ENCODE measurements at places on chromosomes 7 and 10.

- DNase-seq, result no peak
These were observed 68.8 kb upstream of the IFRD1 start for GRCh38 chr7:112381311-112382091.

GRCh38 chr7:23893942-23894891, 184.2 kb downstream of the STK31 start:
- DNase-seq, result no peak

DNA sequence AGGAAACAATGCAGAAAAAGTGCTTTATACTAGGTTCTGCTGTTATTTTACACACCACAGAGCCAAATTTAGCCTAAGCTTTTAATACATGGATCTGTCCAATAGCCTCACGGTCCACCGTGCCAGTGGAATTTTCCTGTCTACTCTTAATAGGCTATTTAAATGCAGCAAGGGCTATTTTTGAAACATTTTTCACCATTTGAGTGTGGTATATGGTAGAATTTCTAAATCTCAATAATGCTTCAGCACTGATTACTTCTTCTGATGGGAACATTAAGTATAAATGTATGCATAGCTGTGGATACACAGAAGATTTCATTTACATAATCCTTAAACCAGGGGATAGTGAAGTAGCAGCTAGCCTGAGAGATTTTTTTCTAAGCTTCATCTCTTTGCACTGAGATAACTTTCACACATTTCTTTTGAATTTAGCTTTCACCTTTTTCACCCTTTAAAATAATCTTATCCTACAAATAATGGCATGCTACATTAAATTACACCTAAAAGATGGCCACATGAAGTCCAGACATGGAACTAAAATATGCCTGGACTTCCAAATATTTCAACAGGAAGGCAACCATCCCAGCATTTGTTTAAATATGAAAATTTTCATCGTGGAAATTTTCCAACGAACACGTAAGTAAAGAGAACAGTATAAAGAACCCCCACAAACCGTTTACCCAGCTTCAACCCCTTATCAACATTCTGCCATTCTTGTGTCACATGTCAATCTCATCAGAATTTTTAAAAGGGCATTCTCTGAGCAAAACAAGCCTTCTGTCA, 45.4 kb downstream of the AMPH start:
- DNase-seq, result no peak

DNA sequence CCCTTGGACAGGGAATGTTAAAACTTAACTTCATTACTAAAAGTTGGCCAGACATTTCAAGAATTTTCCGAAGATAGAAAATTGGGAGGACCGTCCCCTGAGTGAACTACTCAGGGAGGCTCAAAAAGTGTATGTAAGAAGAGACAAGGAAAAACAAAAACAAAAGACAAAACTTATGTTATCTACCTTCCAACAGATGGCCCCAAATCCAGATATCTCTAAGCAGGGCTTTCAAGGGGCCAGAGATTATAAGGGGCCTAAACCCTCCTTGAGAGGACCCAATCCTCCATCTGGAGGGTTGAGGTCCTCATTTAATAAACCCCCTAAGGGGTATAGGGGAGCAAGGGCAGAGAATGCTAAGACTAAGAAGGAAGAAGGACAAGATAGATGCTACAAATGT, 203.6 kb downstream of the SH2D4B start:
- DNase-seq, result no peak

DNA sequence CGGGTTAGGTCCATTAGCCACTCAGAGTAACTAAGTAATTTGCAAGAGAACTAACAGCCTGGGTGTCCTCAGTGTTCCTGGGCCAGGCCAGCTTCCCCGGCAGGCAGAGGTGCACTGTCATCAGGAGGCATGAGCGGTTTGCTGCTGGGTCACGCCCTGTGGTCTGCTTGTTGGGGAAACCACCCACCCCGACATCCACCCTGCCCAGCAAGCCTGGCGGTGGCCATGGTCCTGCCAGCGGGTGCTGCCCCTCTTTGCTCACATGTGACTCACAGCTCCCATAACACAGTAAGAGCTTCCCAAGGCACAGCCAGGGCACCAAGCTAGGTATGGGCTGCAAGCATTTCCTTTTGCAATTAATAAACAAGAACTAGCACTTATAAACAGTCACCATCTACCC, 75.9 kb downstream of the RGS10 start:
- DNase-seq, result no peak

GRCh38 chr10:6171881-6172695, 30.6 kb upstream of the PFKFB3 start:
- DNase-seq, result no peak

GRCh38 chr10:51875610-51876009, 176.2 kb upstream of the CSTF2T start:
- DNase-seq, result no peak

- no peak for DNase-seq
These were observed 120.3 kb upstream of the GLCCI1 start for GRCh38 chr7:7848246-7848645.

DNA sequence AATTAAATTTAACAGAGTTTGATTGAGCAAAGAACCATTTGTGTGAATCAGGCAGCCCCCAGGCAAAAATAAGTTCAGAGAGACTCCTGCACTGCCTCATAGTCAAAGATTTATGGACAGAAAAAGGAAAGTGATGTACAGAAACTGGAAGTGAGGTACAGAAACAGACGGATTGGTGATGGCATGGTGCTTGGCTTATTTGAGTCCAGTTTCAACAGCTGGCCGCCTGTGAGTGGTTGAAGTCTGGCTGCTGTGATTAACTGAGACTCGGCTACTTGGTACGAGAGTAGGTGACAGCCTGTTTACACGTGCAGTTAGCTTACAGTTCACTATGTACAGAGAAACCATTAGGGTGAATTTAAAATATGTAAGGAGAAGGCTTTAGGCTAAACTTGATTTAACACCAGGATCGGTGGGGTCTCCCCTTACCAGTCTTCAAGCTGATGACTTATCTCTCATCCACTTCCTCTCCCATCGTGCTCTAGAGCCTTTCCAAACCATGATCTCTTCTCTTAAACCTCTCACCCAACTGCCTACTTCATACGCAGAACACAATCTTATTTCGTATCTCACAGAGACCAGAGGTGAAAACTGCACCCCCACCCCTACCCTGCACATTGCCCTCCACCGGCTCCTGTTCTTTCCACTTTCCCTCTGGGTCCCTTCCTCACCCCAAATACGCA, 5.0 kb upstream of the MSMB start:
- DNase-seq, result no peak

- no peak for DNase-seq
These were observed 68.9 kb downstream of the CD36 start for GRCh38 chr7:80707318-80707717.

DNA sequence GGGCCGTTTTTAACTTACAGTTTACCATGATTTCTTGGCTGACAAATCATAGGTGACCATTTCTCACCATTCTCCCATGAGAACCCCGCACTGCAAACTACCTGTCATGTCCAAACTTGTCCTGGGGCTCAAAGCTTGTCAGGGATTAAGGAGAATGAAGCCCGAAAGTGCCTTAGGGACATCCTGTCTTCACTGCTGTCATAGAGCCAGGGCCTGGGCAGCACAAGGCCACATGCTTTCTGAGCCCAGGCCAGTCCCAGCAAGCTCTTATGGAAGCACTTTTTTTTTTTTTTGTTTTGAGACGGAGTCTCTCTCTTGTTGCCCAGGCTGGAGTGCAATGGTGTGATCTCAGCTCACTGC, 33.9 kb downstream of the CCM2 start:
- no peak for DNase-seq

GRCh38 chr10:91298224-91298871, 77.9 kb downstream of the PCGF5 start:
- peak; percentile 75 for DNase-seq

- peak; percentile 82 for DNase-seq
These were observed 682 bp upstream of the RGS10 start for GRCh38 chr10:119542988-119543813.

DNA sequence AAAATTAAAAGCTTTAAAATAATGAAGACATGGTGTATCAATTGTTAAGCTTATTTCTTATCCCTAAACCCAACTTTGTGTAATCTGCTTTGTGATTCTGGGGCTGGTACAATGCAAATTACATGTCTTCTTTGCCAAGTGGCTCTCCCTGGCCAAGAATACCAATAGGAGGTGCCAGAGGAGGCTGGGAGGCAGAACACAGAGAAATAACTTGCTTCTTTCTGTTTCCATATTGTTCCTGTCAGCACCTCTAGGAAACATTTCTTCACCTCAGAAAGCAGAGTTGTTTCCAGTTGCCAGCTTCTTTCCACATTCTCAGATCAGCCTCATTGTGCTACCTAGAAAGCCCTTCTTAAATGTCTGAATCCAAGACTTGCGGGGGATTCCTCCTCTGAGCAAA, 174.4 kb downstream of the MDFIC start:
- no peak for DNase-seq

DNA sequence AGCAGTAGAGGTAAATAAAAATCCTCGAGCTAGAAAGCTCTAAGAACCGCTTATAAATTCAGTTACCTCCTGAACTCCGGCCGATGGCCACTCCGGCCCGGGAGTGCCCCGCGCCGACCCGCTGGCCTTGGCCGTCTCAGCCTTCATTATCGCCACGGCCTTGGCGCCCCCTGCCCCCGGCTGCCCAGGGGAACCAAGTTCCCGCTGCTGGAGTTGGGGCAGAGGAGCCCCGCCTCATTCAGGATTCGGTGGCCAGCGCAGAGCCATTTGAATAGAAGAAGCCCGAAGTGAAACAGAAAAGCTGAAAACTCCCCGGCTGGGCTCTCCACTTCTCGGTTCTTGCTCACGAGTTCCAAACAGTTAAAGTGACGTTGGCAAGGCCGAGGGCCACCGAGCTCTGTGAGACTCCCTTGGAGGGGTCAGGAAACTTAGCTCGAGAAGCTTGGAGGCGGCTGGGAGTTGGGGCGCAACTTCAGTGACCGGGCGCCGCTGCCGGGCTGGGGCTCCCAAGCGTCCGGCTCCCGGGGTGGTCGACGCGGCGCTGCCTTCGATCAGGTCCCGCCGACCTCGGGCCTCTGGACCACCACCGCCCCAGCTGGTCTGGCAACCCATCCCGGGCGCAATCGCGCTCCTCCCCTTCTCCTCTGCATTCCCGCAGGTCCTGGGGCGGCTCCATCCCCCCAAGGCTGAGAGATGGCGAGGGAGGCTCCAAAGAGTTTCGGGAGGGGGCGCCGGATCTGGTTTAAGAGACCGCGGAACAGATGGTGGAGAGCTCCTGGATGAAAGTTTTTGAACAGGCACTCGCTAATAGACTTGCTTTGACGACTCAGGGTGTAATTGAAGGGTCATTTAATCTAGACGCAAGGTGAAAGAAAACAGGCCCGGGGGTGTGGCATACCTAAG, 5.8 kb upstream of the FEZF1 start:
- no peak for DNase-seq

DNA sequence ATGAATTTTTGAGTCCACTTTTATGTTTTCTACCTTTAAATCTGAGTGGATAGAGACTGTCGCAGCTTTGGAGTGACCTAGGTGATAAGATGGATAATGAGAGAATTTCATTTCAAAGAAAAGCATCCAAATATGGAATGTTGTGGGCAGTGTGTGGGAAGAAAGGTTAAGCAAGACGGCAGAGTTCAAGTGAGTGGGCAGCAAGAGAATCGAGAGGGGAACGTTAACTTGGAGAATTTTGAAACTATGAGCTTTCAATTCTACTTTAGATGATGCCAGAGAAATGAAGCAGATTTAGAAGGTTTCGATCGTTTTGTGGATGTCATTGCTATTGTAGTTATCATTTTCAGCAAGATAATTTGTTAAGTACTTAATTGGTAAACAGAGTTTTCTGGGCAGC, 73.0 kb downstream of the XRCC2 start:
- DNase-seq, result no peak

- no peak for DNase-seq
These were observed 3.4 kb upstream of the RHBDD2 start for GRCh38 chr7:75875113-75876080.

- DNase-seq, result no peak
These were observed 19.1 kb downstream of the CNOT4 start for GRCh38 chr7:135490783-135491182.

- no peak for DNase-seq
These were observed 9.0 kb downstream of the RPEL1 start for GRCh38 chr10:103254538-103255325.

DNA sequence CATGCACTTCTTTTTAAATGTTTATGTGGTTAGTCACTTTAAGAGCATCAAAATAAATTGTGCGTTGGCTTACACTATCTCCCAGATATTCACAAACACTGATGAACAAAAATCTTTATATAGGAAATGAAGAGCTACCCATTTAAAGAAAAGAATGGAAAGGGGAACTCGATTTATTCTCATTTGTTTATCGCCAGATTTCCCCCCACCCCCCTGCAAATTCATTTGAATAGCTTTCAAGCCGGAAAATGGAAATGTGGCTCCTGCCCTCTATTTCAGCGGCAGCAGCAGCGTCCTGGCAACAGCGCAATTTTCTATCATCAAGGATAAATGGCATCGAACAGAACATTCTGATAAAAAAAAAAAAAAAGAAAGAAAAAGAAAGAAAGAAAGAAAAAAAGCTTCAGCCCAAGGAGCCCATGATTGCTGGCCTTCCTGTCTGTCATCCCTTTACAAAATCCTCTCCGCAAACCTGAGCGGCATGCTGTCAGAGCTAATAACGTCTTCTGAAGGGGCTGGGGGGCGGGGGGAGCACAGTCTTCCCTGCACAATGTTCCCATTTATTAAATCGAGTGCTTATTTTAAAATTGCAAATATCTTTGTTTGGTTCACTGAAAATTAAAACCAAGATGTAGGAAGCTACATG, 13.7 kb upstream of the DLX6 start:
- DNase-seq, result peak; percentile 5

GRCh38 chr7:104272767-104273384, 55.5 kb upstream of the LHFPL3 start:
- DNase-seq, result peak; percentile 19

- DNase-seq, result no peak
These were observed 1097.3 kb downstream of the KCNMA1 start for GRCh38 chr10:76540331-76540730.

GRCh38 chr10:23585666-23586065, 146.8 kb downstream of the OTUD1 start:
- DNase-seq, result no peak

- no peak for DNase-seq
These were observed 1290.3 kb upstream of the SORCS1 start for GRCh38 chr10:108454793-108455192.

DNA sequence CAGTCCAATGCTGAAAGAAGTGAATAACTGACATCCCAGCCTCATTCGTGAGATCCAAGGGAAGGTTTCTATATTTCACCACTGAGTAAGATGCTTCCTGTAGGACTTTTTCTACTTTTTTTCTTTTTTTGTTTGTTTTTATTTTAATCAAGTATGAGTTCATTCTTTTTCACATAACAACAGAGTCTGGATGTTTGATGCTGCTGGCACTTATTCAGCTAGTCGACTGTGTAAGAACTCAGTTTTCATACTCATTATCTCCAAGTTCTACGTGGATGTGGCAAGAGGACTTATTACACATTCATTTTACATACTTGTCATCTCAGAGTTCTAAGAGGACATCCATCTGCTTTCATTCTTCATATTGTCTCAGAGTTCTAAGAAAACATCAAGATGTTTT, 86.9 kb downstream of the CPXM2 start:
- no peak for DNase-seq

DNA sequence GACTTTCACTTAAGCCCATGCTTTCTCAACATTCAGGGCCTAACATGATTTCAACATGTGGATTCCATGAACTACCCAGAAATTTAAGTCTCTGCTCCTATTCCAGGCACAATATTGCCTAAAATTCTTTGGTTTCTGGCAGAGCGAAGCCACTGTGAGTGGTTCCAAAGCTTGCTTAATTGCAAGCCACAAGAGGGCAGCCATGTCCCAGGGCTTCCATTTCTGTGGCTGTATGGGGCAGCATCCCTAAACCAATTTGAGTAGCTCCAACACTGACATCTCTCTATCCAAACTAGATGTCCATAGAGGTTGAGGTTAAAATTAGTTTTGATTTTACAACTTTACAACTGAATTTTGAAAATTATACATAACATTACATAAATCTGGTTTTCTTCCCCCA, 56.3 kb upstream of the MDFIC start:
- DNase-seq, result peak; percentile 51
